ENCODE measurements at places on chromosomes 16 and 17. TPM values are rescaled to one million over a fixed set of nuclear protein-coding genes. Genes with fewer than 3 reads are reported as not detected.

DNA sequence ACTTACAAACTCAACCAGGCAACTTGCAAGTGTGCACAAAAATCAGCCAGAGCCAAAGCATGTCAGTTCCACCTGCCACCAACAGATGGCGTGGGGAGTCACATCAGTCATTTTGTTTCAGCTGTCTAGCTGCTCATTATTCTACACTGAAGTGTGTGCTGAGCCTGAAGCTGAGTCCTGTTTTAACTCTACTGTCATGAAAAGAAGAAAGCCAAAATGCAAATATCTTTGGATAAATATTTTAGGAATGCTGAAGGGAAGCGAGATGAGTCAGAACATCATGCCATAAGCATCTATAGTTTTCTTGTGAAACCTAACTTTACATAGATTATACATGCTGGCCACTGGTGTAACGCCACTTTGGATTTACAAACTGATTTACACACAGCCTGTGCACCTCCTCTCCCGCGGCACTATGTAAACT lies 172.6 kb downstream of the CDK5R1 start:
- peak; percentile 65 for DNase-seq
- no peaks in the 10 kb centered on the region for H3K4me1 ChIP-seq
- H3K4me3 ChIP-seq: no peak overlapping the region
- H3K27me3 ChIP-seq: no peaks in the 10 kb centered on the region

DNA sequence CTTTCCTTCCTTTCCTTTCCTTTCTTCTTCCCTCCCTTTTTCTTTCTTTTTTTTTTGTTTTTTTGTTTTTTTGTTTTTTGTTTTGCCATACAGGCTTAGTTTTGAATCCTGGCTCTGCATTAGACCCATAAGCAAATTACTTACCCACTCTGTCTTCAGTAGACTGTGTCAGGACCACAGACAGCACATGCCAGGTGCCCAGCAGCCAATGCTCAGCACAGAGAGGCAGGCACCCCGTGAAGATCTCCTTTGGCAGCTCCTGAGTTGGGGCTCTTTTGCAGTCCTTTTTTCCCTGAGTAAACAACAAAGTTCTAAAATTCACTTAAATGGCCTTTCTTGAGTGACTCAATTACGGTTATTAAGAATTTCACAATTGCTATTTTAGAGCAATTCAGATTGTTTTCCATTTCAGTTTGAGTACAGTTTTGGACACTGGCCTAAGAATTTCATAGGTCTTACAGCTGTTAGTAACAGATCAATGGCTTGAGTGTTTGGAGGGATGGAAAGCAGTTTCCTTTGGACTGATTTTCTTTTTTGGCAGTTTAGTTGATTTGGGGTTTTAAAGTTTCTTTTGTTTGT lies 26.2 kb upstream of the SLC5A11 start:
- H3K4me3 ChIP-seq: no peak overlapping the region
- no peak overlapping the region for H3K27ac ChIP-seq
- peaks cover 94% of the 10 kb centered on the region for H3K36me3 ChIP-seq
- no peak for DNase-seq
- no peaks in the 10 kb centered on the region for H3K27me3 ChIP-seq

GRCh38 chr16:72482695-72483094 lies 310.7 kb upstream of the PMFBP1 start:
- no peaks in the 10 kb centered on the region for H3K36me3 ChIP-seq
- DNase-seq: no peak
- H3K4me1 ChIP-seq: no peaks in the 10 kb centered on the region
- H3K27me3 ChIP-seq: no peaks in the 10 kb centered on the region
- no peak overlapping the region for H3K4me3 ChIP-seq

GRCh38 chr17:74960570-74961342 lies 11.8 kb downstream of the HID1 start:
- no peaks in the 10 kb centered on the region for H3K36me3 ChIP-seq
- no peaks in the 10 kb centered on the region for H3K27me3 ChIP-seq
- peak; percentile 92 for DNase-seq
- no peak overlapping the region for H3K4me3 ChIP-seq
- peaks cover 10% of the 10 kb centered on the region for H3K4me1 ChIP-seq

DNA sequence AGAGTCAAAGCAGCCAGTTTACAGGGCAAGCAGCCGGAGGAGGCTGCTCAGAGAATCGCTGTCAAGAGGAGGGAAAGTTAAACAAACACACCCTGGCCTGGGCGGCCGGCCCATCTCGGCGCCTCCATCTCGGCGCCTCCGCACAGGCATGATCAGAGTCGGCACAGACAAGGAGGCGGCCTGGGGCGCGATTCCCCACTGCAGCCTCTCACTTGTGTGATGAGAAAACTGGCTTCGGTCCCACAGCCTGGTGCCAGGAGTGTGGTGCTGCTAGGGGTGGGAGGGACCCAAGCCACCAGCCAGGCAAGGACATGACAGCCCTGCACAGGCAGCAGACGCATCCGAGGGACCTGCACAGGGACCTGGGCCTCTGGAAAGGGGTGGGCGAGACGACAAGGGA lies 17.7 kb downstream of the SLC38A10 start:
- no peak overlapping the region for H3K4me3 ChIP-seq
- no peaks in the 10 kb centered on the region for H3K27me3 ChIP-seq

DNA sequence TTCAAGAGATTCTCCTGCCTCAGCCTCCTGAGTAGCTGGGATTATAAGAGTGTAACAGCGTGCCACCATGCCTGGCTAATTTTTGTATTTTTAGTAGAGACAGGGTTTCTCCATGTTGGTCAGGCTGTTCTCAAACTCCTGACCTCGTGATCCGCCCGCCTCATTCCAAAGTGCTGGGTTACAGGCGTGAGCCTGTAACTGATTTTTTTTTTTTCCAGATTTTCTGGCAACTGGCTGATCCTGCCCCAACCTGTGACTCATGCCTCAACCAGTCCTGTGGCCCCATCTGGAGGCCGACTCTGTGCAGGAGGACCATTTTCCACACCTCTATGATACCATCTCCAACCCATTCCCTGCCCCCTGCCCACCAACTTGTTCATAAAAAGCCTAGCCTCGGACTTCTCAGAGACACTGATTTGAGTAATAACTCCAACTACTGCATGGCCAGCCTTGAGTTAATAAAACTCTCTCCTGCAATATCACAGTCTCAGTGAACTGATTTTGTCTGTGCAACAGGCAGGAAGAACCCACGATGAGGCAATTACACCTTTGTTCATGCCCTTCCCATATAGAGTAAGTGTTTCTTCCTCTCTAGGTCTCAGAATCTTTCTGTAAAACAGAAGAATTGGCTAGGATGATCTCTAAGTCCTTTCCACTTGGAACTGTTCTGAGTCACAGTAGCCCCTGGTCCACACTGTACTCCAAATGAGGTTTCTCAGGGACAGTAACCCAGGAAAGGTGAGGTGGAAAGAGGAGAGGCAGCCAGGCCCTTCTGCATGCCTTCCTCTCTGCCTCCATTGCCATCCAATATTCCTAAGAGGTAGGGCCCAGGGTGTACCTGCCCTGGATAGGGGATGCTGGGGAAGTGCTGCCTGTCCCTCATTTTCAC lies 8.8 kb upstream of the CNOT1 start:
- DNase-seq: peak; percentile 60
- H3K4me1 ChIP-seq: no peaks in the 10 kb centered on the region
- no peak overlapping the region for H3K4me3 ChIP-seq
- H3K36me3 ChIP-seq: no peaks in the 10 kb centered on the region
- no peak overlapping the region for H3K27ac ChIP-seq

DNA sequence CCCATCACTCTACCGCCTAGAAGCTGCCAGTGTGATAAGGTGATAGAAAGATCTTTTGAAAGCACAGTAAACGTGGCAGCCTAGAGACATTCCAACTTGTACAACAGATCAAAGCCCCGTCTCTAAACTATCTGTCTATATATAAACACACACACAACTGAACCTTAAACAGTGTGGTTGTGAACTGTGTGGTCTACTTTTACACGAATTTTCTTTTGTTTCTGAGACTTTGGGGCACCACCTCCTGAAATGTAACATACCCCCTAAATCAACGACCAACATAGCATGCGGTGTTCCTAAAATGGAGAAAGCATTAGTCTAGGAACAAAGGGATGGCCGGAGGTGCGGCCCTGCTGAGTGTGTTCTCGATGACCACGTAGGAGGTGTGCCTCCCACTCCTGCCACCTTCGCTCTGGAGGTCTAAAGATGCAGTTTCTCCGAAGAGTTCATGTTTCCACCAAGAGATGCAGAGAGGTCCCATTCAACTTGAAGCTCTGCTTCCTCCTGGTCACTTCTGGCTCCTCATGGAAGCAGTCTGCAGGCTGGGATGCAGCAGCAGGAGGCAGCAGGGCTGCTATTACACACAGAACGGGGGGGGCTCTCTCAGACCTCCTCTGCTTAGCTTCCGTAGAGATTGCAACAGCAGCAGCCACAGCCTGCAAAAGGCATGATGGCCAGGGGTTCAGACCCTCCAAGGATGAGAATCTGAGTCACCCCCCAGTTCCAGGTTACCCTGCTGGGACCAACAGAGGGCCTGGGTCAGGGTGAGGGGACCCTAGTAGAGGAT lies 22.6 kb upstream of the USP10 start:
- no peak overlapping the region for H3K4me3 ChIP-seq
- peaks cover 40% of the 10 kb centered on the region for H3K27me3 ChIP-seq
- DNase-seq: peak; percentile 15
- H3K4me1 ChIP-seq: peaks cover 10% of the 10 kb centered on the region
- no peak overlapping the region for H3K27ac ChIP-seq

DNA sequence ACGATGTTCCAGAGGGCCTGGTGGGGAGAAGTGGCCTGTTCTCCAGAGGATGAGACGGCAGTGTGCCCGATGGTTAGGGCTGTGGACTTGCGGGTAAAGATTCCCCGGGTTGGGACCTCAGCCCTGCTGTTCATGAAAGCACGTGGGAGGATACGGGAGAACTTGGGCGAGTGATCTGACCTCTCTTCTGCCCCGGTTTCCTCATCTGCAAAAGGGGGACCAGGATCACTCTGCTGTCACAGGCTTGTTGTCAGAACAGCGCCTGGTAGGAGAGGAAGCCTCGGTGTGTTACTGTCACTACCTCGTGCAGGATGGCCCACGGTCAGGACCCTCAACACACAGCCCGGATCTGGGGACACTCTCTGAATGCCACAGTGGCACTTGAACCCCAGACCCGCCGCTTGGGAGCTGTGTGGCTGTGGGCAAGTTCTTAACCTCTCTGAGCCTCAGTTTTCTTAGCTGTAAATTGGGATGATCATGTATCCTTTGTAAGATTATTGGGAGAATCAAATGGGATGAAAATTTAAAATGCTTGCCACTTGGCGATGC lies 85.6 kb upstream of the CDC42EP4 start:
- no peak overlapping the region for H3K4me3 ChIP-seq
- H3K27me3 ChIP-seq: peaks cover 84% of the 10 kb centered on the region
- H3K27ac ChIP-seq: no peak overlapping the region
- DNase-seq: no peak
- H3K36me3 ChIP-seq: no peaks in the 10 kb centered on the region
- peaks cover 6% of the 10 kb centered on the region for H3K4me1 ChIP-seq

DNA sequence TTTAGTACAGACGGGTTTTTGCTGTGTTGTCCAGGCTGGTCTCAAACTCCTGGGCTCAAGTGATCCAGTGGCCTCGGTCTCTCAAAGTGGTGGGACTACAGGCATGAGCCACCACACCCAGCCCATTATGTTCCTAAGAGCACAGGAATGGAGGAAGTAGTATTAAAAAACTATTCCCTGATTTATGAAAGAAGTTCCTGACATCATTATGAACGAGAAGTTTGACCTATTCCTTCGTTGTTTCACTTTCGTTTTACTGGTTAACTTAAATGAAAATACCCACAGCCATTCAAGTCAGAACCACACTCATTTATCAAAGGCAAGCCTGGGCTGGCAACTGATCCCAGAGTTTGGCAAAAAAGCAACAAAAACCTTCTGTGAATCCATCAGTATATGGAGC lies 13.5 kb upstream of the CBX4 start:
- no peak for DNase-seq
- peaks cover 9% of the 10 kb centered on the region for H3K27me3 ChIP-seq
- peaks cover 17% of the 10 kb centered on the region for H3K4me1 ChIP-seq

DNA sequence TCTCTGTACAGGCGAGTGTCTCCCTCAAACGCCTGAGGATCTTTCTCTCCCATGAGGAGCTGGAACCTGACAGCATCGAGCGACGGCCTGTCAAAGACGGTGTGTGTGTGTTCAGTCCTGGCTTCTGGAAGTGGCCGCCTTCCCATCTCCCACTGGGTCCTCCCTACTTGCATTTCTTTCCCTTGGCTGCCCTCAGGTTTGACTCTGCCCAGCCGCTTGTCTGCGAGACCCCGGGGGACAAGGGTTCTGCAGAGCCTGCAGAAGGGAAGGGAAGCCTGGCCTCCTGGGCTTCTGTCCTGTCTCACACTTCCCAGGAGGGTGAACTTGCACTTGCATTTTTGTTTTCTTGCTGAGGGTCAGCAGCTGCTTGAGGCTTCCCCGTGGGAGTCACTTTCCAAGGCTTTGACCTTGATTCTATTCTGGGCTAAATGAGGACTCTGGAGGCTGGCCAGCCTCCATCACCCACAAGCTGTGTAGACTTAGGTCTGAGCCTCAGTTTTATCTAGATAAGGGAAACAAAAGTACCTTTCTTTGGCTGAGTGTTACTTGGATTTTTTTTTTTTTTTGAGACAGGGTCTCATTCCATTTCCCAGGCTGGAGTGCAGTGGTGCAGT lies 122.3 kb downstream of the ABCC1 start:
- DNase-seq: peak; percentile 7
- peaks cover 7% of the 10 kb centered on the region for H3K4me1 ChIP-seq
- H3K27me3 ChIP-seq: no peaks in the 10 kb centered on the region
- peaks cover 65% of the 10 kb centered on the region for H3K36me3 ChIP-seq
- H3K27ac ChIP-seq: no peak overlapping the region
- no peak overlapping the region for H3K4me3 ChIP-seq

DNA sequence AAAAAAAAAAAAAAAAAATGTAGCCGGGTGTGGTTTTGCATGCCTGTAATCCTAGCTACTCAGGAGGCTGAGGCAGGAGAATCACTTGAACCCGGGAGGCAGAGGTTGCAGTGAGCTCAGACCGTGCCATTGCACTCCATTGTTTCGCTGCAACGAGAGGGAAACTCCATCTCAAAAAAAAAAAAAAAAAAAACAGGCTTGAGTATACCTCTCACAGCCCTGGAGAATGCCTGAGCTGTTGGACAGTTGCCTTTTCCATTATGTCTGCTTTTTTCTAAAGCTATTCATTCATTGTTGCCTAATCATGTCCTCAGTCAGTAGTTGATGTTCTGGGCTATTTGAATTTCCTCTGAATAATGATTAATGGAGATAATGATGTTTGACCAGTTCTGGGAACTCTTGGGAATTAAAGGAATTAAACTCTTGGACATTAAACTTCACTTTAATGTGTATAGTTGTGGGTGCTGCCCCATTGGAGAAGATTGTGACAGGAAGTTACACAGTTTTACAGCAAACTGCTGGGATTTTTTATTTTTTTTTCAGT lies 11.8 kb downstream of the HMOX2 start:
- no peak overlapping the region for H3K4me3 ChIP-seq
- peaks cover 68% of the 10 kb centered on the region for H3K36me3 ChIP-seq
- no peaks in the 10 kb centered on the region for H3K4me1 ChIP-seq
- H3K27me3 ChIP-seq: no peaks in the 10 kb centered on the region

FBXO39 gene
- total RNA-seq: not detected

IRX3 gene
- total RNA-seq: not detected

CDK3 gene
- total RNA-seq: 5.0 TPM

HGS gene
- total RNA-seq: 161 TPM

SLC6A2 gene
- not detected for total RNA-seq

SMIM36 gene
- not detected for total RNA-seq

LRRC46 gene
- total RNA-seq: 0.73 TPM

IL17C gene
- not detected for total RNA-seq

KRTAP9-8 gene
- total RNA-seq: not detected

All from K562 (cell line).